ENCODE measurements at places on chromosomes 16 and 17.

DNA sequence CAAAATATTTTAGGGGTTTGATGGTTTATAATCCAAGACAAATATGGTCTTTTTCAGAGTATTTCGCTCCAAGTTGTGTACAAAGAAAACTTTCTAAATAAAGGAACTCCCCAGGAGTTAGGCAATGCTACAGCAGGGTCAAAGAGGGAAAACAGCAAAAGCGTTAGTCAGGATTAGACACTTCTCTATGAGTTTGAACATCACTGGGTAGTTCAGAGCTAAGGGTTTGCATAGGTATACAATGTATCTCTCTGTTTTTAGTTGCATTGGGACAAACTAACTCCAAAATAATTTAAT is 34.8 kb downstream of the FAM20A start:
- peak; percentile 45 for DNase-seq

GRCh38 chr17:12773153-12773552 is 16.1 kb upstream of the ARHGAP44 start:
- DNase-seq, result no peak

- no peak for DNase-seq
Measured at GRCh38 chr16:61969077-61969382, 67.2 kb downstream of the CDH8 start.

DNA sequence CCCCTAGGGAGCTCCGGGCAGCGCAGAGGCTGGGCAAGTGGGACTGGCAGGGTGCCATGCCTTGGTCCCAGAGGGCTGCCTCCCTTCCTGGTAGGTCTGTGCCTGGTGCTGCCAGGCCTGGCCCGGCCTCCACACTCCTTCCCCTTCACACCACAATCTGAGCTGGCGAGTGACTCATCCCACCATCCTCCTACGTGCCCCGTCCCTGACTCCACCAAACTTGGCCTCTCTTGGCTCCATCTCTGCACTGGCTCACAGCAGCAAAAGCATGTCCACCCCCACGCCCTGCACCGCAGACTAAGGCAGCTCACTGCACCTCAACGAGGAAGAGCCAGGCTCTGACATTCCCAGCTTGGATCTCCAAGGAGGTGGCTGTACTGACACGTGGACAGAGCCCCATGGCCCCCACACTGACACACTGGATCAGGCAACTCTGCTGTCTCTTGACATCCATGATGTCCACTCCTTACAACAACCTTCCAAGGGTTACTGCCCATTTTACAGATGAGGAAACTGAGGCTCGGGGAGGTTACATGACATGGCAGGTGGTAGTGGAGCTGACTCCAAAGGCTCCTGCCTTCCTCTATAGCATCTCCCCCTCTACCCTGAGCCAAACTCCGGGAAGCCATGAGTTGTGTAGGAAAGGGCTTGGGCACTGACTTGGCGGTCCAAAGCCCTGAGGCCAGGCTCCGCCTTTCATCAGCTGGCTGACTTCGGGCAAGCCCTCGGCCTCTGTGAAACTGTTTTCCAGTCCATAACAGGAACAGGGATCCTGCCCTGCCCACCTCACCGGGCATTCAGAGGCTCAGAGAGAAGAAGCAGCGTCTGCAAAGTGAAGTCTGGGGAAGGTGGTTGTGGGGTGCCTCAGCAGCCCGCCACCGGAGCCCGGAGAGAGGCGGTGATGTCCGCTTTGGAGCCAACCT is 20.1 kb upstream of the KRT19 start:
- DNase-seq, result peak; percentile 94

DNA sequence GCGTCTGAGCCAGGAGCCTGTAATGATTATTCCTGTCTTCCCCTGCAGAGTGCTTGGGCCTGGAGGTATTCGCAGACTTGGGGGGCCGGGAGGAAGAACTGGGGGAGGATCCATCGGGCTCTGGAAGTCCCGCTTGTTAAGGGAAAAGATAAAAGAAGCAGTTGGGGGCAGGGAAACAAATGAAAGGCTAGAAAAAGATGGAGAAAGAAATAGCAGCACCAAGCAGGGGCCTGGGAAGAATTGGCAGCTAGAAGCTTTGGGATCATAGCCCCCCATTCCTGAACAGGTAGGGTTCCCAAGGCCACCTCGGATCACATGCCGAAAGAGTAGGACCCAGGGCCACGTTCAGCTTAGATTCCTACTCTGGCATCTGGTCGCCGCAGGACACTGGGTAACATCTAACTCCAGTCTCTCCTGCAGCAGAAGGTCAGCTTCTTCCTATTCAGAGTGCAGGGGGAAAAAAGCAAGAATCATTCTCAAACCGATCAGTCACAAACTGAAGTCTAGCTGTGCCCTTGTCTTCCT is 23.6 kb downstream of the ADAM11 start:
- no peak for DNase-seq

DNA sequence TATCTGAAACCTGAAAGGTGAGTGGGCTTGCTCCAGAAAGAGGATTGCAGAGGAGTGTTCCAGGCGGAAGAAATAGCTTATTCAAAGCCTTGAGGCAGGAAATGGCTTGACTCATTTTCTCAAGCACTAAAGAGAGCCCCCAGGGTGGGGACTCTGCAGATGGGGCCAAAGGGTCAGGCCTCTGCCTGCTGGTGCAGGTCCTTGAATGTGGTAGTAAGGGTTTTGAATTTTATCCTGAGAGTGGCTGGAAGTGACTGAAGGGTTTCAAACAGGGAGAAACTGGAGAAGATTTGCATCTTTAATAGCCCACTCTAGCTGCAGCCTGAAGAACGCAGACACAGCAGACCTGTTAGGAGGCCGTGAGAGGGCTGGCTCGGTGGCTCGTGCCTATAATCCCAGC is 144.4 kb downstream of the CCT6B start:
- DNase-seq, result no peak

DNA sequence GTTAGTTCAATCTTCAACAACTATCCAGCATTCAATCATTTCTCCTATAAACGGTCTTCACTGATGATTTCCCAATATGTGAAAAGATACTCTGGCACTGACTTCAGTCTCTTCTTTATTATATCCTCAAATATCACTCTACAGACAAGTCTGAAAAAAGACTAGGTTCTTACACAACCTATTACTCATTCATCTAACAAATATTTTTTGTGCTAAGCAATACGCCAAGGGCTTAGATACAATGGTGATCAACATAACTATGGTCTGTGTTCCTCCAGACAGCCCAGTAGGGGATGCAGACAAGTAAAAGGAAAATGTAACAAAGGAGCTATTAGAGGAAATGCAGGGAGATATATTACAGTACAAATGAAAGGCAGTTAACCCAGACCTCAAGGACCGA is 63.9 kb downstream of the MYO1D start:
- no peak for DNase-seq

GRCh38 chr16:75565640-75566039 is 539 bp upstream of the GABARAPL2 start:
- DNase-seq, result no peak

- peak; percentile 51 for DNase-seq
Measured at GRCh38 chr16:54473226-54473993, 186.8 kb upstream of the IRX3 start.

DNA sequence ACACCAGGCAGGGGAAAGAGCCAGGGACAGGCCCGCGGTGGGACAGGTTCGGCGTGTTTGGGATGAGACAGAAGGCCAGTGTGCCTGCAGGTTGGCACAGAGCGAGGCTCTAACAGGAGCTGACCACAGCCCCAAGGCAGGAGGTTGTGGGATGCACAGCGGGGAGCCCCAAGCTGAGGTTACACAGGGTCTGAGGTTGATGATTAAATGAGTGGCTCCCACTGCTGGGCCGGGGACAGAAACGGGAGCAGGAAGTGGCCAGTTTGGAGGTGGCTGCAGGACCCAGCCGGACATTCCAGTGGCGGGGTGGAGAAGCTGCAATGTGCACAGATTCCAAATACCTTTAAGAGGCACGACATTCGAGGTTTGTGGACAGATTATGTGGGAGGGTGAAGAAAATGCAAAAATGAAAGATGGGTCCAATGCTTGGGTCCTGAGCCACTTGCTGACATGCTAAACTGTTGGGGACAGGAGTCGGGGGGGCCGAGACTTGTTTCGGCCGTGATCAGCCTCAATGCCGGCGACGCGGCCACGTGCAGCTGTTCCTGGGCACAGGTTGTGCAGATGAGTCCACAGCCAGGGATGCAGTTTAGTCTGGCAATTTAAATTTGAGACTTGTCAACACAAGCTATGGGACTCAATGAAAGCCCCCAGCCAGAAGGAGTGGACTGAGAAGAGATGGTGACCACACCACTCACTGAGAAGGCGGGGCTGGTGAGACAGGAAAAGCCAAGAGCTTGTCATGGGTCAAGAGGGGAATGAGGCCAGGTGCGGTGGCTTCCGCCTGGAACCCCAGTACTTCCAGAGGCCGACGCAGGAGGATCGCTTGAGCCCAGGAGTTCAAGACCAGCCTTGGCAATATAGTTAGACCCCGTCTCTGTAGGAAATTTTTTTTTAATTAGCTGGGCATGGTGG is 8.7 kb downstream of the ENPP7 start:
- peak; percentile 48 for DNase-seq

GRCh38 chr16:83669456-83669855 is 138.3 kb upstream of the HSBP1 start:
- DNase-seq, result no peak

DNA sequence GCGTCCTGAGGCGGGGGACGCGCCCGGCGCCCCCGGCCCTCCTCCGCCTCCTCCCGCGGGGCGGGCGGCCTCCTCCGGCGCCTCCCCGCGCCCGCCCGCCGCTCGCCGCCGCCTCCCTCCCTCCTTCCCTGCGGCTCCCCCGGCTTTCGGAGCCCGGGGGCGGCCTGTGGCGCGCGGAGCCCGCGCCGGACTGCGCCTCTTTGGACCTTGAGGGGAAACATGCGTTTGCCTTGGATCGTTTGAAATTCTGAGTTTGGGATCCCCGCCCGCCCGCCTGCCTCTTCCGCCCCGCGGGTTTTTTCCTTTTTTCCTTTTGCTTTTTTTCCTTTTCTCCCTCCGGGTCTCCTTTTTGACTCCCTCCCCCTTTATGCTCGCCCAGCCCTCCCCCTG is 390 bp downstream of the ZNRF1 start:
- DNase-seq, result no peak

DNA sequence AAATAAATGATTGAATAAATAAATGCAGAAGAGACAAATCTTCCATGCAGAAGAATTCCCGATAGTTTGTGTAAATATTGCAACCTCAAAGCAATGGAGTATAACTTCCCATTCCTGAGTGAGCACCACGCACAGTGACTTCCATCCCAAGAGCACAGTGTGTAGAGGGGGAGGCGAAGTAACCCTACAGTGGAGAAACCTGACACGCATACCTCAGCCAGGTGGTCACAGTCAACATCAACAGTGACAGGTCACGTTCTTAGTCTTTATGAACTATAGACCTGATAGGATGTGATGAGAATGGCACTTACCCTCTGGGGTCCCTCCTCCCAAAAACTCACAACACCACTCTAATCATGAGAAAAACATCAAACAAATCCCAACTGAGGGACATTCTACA is 111.6 kb downstream of the DYNLRB2 start:
- no peak for DNase-seq

DNA sequence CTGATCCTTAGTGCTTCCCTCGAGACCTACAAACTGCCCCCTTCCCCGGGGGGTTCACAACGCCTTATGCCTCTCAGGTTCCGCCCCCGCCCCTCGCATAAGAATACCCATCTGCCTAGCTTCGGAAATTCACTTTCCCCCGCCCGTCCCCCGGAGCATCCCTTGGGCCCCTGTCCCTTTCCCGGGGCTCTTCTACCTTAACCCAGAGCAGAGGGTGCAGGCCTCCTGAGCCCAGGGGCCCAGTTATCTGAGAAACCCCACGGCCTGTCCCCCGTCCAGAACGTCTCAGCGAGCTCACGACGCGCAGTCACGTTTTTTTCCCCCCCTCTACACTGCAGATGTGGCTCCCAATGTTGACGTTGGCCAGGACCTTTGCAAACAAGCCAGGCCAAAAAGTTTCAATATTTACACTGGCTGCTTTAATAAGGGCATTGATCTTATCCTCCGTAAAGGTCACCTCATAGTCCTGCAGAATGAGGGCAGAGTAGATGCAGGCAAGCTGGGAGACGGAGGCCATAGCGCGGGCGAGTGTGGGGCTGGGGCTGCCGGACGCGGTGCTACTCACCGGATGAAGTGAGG is 1.4 kb upstream of the NBR1 start:
- DNase-seq, result peak; percentile 63

DNA sequence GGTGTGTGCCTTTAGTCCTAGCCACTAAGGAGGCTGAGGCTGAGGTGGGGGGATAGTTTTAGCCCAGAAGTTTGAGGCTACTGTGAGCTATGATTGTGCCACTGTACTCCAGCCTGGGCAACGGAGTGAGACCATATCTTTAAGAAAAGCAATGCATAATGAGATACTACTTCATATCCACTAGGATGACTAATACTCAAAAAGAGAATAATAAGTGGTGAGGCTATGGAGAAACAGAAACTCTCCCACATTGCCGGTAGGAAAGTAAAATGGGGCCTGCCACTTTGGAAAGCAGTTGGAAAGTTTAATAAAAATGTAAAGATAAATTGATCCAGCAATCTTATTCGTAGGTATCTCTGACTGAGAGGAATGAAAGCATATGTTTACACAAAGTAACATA is 4.6 kb upstream of the NPIPB2 start:
- DNase-seq, result no peak

DNA sequence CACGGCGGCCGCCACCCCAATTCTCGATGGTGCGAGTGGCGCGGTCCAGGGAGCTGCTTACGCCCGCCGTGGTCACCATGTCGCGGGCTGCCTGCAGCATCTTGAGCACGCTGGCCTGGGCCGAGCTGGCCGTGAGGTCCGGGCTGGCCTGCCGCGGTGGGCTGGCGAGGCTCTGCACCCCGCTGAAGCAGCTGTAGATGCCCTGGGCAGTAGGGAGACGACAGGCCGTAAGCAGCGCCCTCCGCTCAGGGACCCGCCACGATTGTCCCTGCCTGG is 16.4 kb downstream of the GRIN2C start:
- DNase-seq, result no peak

DNA sequence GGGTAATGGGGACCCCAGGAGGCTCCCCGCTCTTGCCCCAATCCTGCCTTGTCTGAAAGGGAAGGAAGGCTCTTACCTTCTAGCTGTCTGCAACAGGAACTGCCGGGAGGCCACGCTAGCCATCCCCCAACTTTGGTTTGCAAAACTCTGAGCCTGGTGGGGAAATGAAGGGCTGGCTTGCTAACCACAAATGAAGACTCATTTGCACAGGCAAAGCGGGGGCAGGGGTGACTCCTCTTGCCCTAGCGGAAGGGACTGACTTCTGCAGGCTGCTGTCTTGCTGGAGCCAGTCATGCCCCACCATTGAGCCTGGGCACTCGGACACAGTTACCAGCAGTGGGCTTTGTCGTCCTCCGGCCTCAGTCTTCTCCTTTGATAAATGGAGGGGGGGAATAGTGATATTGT is 52.6 kb downstream of the PLCG2 start:
- no peak for DNase-seq

GRCh38 chr16:74721716-74722115 is 21.1 kb upstream of the MLKL start:
- no peak for DNase-seq
